T-helper 9 cell (primary cell): ENCODE measurements at places on chromosomes 12 and 14.

DNA sequence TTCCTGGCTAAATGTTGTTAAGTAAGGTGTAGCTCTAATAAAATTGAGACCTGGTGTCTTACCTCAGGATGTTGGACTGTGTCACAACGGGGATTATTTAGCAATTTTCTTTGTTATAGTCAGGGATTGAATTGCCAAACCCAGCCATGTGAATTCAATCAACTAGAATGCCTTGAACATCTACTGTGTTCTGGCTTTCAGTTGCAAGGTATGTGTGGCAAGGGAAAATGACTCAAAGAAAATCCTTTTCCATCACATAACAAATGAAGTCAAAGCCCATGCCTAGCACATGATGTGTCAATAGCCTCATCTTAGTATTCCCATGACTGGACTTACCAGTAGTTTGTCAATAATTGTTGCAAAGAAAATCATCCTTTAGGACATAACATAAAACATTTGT lies 519.8 kb upstream of the FLRT2 start:
- no peak for DNase-seq

- no peak for DNase-seq
Observed at GRCh38 chr12:113167868-113168267, 17.4 kb downstream of the DDX54 start.

DNA sequence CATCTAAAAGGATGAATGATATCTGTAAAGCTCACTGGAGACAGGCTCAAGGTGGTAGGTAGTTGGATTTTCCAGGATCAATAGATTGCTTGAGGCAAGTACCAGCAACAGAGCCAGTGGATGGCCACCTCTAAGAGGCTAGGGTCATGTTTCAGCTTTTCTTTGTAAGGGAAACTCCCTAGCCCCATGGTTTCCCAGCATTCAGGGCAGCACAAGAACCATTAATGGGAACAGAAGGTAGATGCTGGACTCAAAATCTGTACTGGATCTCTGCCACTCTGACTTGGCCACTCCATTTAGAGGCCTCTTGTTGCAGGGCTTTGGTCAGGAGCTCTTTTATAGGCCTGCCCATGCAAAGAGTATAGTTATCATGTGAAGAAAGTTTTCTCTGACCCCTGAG lies 76.1 kb upstream of the DYRK2 start:
- DNase-seq, result no peak

DNA sequence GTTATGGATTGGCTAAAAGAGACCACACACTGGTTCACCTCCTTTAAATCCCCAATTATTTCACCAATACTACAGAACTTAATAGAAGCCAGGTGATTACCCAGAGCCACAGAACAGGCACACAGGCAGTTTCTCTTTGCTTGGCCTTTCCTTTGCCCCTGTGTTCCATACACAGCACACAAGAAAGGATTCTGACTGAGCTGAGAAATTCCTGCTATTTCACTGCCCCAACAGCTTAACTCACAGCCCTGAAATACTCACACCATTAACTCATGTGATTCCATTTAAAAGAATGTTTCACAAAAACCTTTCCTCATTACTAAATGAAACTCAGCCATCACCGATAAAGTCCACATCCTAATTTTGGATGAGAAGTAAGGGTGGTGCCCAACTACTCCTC lies 133.6 kb downstream of the MED13L start:
- DNase-seq, result no peak

- no peak for DNase-seq
Observed at GRCh38 chr14:37603688-37604251, 8.3 kb downstream of the TTC6 start.

GRCh38 chr14:44180975-44181374 lies 326.1 kb downstream of the FSCB start:
- no peak for DNase-seq

GRCh38 chr12:40105265-40105514 lies 691 bp downstream of the SLC2A13 start:
- no peak for DNase-seq

GRCh38 chr12:57637364-57637763 lies 4.4 kb upstream of the B4GALNT1 start:
- no peak for DNase-seq

DNA sequence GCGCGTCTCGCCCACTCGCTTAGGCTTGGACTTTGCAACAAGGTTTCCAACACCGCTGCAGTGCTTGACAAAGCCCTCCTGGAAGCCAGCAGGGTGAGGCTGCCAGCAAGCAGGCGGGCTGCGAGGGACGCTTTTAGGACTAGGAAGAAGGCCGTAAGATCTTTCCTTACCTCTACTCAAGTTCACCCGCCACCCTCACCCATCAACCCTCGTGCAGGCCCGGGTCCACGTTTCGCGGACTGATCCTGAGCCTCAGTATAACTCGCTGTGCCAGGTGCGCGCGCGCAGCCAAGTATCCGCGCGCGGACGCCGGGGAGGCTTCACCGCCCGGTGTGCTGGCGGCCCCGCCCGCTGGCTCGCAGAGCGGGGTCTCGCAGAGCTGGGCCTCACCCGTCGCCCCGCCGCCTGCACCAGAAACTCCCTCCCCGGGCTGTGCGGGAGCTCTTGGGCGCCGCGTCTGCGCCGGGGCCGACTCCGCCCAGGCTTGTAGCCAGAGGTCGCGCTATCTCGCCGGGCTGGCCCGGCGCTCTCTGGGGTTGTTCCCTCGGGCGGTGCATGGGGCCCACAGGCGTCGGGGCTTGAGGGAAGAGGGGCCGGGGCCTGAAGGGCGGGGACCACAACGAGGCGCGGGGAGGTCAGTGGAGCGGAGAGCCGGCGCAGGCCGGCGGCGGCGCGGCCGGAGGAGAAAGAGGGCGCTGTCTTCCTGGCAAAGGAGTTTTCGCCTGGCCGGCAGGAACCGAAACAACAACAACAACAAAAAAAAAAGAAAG lies 7.6 kb upstream of the SIX1 start:
- no peak for DNase-seq

GRCh38 chr12:64701283-64701682 lies 57.9 kb downstream of the GNS start:
- DNase-seq, result no peak

- no peak for DNase-seq
Observed at GRCh38 chr12:20489645-20490044, 121.3 kb downstream of the PDE3A start.

- no peak for DNase-seq
Observed at GRCh38 chr12:22287776-22288621, 46.5 kb downstream of the ST8SIA1 start.

DNA sequence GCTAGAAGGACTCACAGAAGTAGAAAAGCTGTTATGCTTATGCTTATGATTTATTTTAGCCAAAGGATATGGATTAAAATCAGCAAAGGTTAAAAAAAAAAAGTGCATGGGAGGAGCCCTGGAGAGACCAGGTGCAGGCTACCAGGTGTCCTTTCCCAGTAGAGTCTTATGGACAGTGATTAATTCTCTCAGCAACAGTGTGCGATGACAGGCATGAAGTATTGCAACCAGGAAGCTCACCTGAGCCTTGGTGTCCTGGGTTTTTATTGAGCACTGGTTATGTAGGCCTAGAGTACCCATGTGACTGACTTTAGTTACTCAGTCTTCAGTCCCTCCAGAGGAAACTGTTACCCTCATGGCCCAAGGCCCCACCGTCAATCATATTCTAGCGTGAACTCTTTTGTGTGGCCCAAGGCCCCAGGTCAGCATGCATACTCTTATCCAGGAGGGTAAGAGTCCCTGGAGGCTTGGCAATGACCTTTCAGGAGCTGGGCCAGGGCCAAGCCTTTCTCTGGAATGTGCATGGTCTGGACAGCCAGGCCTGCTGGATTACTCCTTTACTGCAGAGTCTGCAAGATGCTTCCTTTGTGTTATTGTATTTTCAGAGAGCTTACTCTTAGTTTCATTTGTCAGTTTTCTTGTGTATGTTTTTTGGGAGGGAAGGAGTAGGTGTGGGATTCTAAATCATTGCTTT lies 69.6 kb upstream of the RD3L start:
- DNase-seq, result no peak

DNA sequence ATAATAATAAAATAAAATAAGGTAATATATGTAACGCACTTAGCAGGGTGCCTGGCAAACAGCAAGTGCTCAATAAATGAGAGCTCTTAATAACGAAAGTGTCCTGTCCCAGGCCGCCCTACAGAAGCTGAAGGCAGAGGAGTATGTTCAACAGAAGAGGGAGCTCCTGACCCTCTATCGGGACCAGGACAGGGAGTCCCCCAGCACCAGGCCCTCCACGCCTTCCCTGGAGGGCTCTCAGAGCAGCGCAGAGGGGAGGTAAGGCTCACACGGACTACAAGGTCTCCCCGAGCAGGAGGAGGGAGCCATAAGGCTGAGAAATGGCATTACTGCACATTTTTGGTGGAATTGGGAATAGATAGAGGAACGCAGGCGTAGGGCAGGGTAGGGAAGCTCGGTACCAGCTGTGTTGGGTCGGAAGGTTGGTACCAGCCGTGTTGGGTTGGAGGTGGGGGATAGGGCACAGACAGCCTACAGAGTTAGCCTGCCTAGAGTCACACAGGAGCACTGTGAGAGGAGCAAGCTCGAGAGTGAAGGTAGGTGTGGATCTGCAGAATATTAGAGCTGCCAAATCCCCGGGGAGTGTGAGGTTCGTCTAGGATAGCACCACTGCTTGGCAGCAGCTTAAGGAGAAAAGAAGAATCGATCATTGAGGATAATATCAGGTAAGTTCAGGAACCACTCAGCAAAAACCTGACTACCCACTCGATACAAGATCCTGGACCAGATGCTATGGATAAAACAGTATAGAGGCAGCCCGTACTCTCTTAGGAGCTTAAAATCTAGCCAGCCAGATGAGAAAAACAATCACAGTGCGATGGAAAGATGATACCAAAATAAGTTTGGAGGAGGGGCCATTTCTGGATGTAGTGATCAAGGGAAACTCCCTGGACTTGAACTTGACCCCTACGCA lies 15.3 kb downstream of the TNFRSF1A start:
- DNase-seq, result no peak

DNA sequence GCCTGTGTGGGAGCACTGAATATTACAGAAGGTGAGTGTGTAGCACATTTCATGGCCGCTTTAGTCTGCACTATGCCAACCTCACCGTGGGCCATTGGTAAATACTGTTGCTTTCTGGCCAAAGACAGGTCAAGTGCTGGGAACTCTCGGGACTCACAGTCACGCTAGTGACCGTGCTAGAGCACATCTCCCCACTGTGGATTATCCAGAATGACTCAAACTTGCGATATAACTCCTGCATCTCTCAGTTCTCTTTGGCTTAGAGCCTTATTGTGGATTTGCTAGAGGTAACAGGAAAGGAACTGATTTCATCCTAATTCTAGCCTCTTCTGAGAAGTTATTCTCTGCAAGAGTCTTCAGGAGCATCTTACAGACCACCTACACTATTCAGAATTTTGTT lies 86.5 kb downstream of the DAD1 start:
- no peak for DNase-seq

DNA sequence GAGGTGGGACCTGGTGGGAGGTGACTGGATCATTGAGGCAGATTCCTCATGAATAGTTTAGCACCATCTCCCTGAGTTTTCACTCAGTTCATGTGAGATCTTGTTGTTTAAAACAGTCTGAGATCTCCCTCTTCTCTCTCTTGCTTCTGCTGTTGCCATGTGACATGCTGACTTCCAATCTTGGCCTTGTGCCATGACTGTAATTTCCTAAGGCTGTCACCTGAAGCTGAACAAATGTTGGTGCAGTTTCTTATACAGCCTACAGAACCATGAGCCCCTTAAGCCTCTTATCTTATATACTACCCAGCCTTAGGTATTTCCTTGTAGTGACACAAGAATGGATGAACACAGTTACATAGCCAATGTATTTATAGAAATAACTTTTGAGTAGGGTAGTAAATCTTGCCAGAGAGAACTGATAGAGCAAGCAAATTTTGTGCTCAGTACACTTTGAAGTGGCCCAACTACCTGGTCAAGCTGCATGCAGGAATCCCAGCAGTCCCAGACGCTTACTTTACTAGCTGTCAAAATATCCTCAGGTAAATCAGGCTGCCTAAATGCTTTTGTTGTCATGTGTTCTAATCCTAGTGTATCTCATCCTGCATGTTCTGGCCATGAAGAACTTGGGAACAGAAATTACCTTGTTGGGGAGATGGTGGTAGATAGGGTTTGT lies 445.6 kb upstream of the MIS18BP1 start:
- no peak for DNase-seq

DNA sequence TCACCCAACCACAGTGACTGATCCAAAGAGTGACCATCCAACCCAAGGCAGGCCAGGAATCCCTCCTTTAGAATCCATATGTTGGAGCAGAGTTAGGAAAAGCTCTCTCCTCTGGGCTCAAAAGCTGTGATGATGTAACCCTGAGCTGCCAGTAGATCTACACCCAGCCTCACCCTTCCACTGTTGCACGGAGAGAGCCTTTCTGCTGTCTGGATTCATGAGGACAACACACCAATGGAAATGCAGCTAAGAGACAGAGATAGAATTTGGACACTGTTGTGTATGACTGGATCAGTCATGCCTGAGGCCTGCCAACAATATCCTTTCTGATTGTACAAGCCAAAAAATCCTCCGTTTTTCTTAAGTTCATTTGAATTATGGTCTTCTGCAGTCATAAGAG lies 4.4 kb upstream of the OR6J1 start:
- no peak for DNase-seq

DNA sequence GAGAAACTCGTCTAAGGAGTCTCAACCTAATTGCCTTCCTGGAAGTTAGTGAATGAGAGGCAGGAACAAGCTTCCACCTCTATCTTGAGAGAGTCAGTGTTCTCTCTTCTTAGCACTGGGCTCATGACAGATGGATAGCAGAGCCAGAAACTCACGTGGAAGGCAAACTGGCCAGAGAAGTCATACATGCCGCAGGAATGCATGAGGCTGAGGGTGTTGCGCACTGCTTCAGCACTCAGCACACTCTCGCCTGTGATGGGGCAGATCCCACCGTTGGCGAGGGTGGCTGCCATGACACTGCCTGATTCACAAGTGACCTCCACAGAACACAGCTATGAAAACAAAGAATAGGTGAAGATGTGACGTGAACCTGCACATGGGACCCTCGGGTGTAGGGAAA lies 6.0 kb downstream of the SPRYD4 start:
- DNase-seq, result no peak

DNA sequence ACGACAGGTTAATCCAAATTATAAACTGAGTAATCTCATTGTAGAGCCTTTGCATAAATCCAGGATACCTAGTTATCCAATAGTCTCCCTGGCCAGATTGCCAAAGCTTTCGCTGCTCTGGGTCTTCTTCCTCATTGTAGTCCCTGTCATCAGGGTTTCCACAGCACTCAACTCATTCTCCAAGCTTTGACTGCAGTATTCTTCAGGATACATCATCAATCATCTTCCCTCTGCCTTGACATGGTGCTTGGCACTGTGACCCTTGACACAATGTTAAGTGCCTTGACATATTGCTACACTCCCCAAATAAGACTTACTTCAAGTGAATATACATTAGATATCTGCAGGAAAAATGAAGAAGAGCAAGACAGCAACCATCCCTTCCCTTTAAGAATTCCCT lies 60.1 kb upstream of the RESF1 start:
- no peak for DNase-seq

DNA sequence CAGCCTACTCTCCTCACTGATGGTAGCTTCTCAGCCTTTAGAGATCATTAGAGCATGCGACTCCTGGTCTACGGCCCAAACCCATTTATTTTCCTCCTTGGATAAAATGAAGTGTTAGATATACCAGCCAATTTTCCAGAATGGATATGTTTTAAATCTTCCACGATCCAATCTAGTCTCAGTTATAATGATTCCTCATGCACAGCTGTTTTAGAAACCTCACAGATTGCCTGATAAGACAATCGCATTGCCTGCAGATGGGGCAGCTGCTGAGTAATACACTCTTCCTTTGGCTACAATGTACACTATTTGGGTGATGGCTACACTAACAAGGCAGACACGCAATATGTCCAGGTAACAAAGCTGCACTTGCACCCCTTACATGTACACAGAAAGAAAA lies 227.1 kb downstream of the GLT1D1 start:
- DNase-seq, result no peak
